ENCODE measurements at places on chromosomes 2 and 18. TPM values are rescaled to one million over a fixed set of nuclear protein-coding genes. Genes with fewer than 3 reads are reported as not detected.

GRCh38 chr2:178484245-178485041, 4.2 kb downstream of the PLEKHA3 start:
- no peaks in the 10 kb centered on the region for H3K36me3 ChIP-seq
- no peak overlapping the region for H3K4me3 ChIP-seq
- no peak for DNase-seq
- peaks cover 6% of the 10 kb centered on the region for H3K4me1 ChIP-seq

GRCh38 chr2:131122496-131122895, 17.4 kb downstream of the PLEKHB2 start:
- H3K27ac ChIP-seq: no peak overlapping the region
- H3K36me3 ChIP-seq: peaks cover 19% of the 10 kb centered on the region
- H3K27me3 ChIP-seq: no peaks in the 10 kb centered on the region

DNA sequence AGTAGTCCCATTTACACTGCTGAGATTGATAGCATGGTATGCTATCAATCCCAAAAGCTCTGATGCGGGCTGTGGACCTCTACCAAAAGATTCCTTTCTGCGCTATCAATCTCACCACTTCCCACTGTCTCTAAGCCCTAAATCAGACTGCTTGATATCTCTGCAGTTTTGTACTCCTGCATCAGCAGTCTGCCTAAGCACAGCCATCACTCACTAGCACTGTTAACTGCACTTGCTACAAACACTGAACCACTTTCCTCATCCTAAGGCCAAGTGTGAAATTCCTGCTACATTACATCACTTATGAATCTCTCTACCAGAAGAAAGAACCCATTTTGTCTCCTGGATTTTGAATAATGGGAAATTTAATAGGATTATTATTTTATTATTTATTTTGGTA, 237.0 kb downstream of the HNMT start:
- no peaks in the 10 kb centered on the region for H3K4me1 ChIP-seq
- no peaks in the 10 kb centered on the region for H3K36me3 ChIP-seq

Gene ORC2
- total RNA-seq: 8.5 TPM
